Activated naive CD8-positive, alpha-beta T cell treated with anti-CD3 and anti-CD28 coated beads for 36 hours (primary cell): ENCODE measurements at places on chromosomes 5 and 9. TPM values are rescaled to one million over a fixed set of nuclear protein-coding genes. Genes with fewer than 3 reads are reported as not detected.
A peak's percentile ranks its signal among the peaks of the same experiment; 100 is the strongest.

Gene DMRT3
- total RNA-seq: not detected

DNA sequence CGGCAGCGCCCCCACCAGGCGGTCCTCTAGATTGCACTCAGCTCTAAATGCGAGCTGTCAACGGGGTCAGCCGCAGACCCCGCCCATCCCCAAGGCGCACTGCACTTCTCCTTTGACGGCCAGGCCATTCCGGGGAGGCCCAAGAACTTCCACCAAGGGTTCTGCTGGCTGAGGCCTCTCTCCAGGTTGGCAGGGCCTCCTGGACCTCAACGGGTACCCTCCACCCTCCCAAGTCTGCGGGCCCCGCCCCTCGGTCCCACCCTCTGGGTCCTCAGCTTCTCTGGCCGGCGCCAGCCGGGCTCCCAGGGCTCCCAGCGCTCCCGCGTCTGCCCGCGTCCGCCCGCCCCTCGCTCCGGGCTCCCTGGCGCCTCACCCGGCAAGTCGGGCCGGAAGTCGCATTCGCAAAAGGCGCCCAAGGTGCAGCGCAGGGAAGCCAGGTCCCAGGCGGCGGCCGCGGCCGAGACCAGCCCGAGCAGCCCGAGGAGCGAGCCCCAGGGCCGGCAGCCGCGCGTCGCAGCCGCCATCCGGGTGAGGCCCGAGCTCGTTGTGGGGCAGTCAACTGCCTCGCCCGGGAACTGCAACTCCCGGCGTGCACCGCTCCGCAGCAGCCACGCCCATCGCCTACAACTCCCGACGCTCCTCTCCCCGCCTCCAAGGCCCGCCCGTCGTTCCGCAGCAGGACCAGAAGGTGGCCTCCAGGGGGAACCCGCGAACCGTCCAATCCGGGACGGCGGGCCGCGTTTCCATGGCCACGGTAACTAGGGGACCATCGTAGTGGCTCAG lies at the start of gene TOR2A:
Gene TOR2A, minus strand, starts transcription at position 548 of the 783 bp plus-strand sequence. Its CDS starts 24 bp downstream, at position 524.
- peak within 1 kb of the TSS; percentile 84 for H3K27ac ChIP-seq
- H3K27me3 ChIP-seq: no peaks in the 10 kb centered on the region
- H3K36me3 ChIP-seq: peaks cover 2% of the 10 kb centered on the region
- DNase-seq: peak; percentile 98
- peaks cover 11% of the 10 kb centered on the region for H3K4me1 ChIP-seq

Gene DBH
- not detected for total RNA-seq

DNA sequence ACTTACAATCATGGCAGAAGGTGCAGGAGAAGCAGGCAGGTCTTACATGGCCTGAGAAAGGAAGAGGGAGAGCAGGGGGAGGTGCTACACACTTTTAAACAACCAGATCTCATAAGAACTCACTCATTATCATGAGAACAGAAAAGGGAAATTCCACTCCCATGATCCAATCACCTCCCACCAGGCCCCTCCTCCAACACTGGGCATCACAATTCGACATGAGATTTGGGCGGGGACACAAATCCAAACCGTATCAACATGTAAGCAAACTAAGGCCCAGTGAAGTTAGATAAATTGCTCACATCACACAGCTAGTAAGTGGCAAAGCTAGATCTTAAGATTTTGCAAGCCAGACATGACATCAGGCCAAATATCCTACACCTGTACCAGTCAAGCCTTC lies 48.3 kb upstream of the RIC1 start:
- H3K4me3 ChIP-seq: no peak overlapping the region
- peaks cover 34% of the 10 kb centered on the region for H3K4me1 ChIP-seq
- no peaks in the 10 kb centered on the region for H3K27me3 ChIP-seq
- no peak overlapping the region for H3K27ac ChIP-seq
- H3K36me3 ChIP-seq: peaks cover 5% of the 10 kb centered on the region

GRCh38 chr5:37034955-37035354 lies 158.4 kb downstream of the NIPBL start:
- H3K27me3 ChIP-seq: no peaks in the 10 kb centered on the region
- H3K36me3 ChIP-seq: peaks cover 8% of the 10 kb centered on the region
- no peak overlapping the region for H3K27ac ChIP-seq
- no peaks in the 10 kb centered on the region for H3K4me1 ChIP-seq
- no peak for DNase-seq
- H3K4me3 ChIP-seq: no peak overlapping the region

Gene PCDHGA3
- not detected for total RNA-seq

GRCh38 chr9:111193095-111193494 lies 136.9 kb downstream of the OR2K2 start:
- H3K36me3 ChIP-seq: peaks cover 1% of the 10 kb centered on the region
- no peak overlapping the region for H3K4me3 ChIP-seq
- H3K27ac ChIP-seq: no peak overlapping the region
- no peaks in the 10 kb centered on the region for H3K4me1 ChIP-seq

GRCh38 chr5:143713047-143714003 lies 98.6 kb upstream of the HMHB1 start:
- H3K4me3 ChIP-seq: no peak overlapping the region
- no peak for DNase-seq
- no peak overlapping the region for H3K27ac ChIP-seq
- peaks cover 5% of the 10 kb centered on the region for H3K27me3 ChIP-seq
- no peaks in the 10 kb centered on the region for H3K4me1 ChIP-seq

Gene DCAF12
- 43.3 TPM for total RNA-seq

- H3K36me3 ChIP-seq: no peaks in the 10 kb centered on the region
- H3K27me3 ChIP-seq: peaks cover 8% of the 10 kb centered on the region
- H3K4me3 ChIP-seq: no peak overlapping the region
- H3K27ac ChIP-seq: no peak overlapping the region
- H3K4me1 ChIP-seq: peaks cover 9% of the 10 kb centered on the region
These were observed 75.4 kb upstream of the ANKH start for GRCh38 chr5:14946815-14947620.

GRCh38 chr5:102713278-102713677 lies 41.8 kb upstream of the PAM start:
- peaks cover 1% of the 10 kb centered on the region for H3K36me3 ChIP-seq
- H3K4me1 ChIP-seq: no peaks in the 10 kb centered on the region
- DNase-seq: no peak

GRCh38 chr5:7261049-7261448 lies 134.9 kb upstream of the ADCY2 start:
- H3K4me1 ChIP-seq: no peaks in the 10 kb centered on the region
- no peaks in the 10 kb centered on the region for H3K36me3 ChIP-seq
- H3K27me3 ChIP-seq: no peaks in the 10 kb centered on the region
- H3K27ac ChIP-seq: no peak overlapping the region
- no peak overlapping the region for H3K4me3 ChIP-seq

Gene TMEM174
- total RNA-seq: not detected

GRCh38 chr5:78364005-78364404 lies 3.6 kb downstream of the SCAMP1 start:
- no peak overlapping the region for H3K27ac ChIP-seq
- DNase-seq: no peak
- H3K4me3 ChIP-seq: no peak overlapping the region
- H3K4me1 ChIP-seq: peaks cover 38% of the 10 kb centered on the region
- no peaks in the 10 kb centered on the region for H3K27me3 ChIP-seq

DNA sequence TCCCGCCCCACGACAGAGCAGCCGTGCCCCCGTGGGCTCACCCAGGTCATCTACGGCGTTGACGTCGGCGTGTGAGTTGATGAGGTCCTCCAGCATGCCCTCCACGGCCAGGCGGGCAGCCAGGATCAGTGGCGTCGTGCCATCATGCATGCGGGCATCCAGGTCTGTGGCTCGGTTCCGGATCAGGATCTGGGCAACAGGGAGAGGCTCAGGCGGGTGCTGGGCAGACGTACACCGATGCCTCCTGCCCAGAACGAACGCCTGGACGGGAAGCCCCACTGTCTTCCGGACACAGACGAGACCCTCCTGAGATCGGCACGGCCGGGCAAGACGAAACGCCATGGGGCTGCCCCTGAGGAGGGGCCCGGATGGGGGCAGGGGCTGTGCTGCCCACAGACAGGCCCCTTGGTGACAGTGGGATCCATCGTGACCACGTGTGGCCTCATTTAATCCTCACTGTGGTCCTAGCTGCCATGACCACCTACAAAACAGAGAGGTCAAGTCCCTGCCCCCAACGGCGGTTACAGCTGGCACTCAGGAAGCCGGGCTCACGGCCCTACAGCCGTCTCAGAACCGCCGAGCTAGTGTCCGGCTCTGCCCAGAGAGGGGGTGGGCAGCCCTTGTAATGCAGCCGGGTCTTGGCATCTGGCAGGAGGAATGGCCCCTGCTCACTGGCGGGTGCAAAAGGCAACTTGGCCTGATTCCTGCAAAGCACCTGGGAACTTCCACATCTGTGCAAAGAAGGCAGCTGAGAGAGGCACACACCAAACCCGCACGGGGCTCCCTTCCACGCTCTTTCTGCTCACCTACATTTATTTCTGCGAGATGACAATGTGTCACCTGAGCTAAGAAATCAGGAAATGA lies 16.5 kb upstream of the SEC16A start:
- no peak for DNase-seq
- no peak overlapping the region for H3K27ac ChIP-seq
- no peaks in the 10 kb centered on the region for H3K4me1 ChIP-seq
- H3K4me3 ChIP-seq: no peak overlapping the region

Gene HSD17B4
- 68.3 TPM for total RNA-seq

- DNase-seq: no peak
- H3K36me3 ChIP-seq: no peaks in the 10 kb centered on the region
- H3K4me3 ChIP-seq: no peak overlapping the region
- no peaks in the 10 kb centered on the region for H3K27me3 ChIP-seq
- H3K4me1 ChIP-seq: no peaks in the 10 kb centered on the region
- H3K27ac ChIP-seq: no peak overlapping the region
These were observed 536.9 kb upstream of the ZNF608 start for GRCh38 chr5:125283372-125283771.

GRCh38 chr9:3836011-3836410 lies 310.2 kb upstream of the RFX3 start:
- H3K36me3 ChIP-seq: peaks cover 2% of the 10 kb centered on the region
- no peak overlapping the region for H3K27ac ChIP-seq
- DNase-seq: no peak
- no peaks in the 10 kb centered on the region for H3K4me1 ChIP-seq
- H3K27me3 ChIP-seq: no peaks in the 10 kb centered on the region

DNA sequence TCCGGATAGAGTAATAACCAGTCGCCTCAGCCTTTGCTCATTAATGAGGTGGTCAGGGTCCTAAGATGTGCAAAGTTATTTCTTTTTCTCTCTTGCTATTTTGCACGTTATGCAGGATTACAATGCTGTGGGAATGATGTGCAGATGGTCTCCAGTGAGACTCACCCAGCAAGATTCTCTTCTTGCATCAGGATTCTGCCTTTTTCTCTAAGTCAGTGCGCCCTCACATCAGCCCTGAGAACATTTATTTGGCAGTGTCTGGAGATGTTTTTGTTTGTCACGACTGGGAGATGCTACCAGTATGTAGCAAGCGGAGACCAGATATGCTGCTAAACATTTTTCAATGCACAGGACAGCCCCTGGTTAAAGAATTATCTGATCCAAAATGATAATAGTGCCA lies 280.3 kb upstream of the WWC1 start:
- no peak overlapping the region for H3K4me3 ChIP-seq
- no peaks in the 10 kb centered on the region for H3K4me1 ChIP-seq
- no peak for DNase-seq
- no peak overlapping the region for H3K27ac ChIP-seq

Gene ANGPTL2
- not detected for total RNA-seq

DNA sequence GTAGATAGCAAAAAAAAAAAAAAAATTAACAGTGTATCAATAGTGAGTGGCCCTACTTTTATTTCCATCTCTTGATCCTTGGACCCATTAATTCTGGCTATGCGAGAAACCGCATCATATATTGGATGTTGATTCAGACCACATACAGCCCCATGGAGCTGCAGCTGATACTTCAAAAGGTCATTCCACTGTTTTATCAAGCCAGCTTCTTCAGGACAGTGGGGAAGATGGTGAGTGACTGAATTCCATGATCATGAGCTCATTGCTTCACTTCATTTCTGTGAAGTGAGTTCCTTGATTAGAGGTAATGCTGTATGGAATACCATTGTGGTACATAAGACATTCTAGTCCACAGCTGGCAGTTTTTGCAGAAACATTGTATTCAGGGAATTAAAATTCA lies 222.9 kb upstream of the MEF2C start:
- peaks cover 4% of the 10 kb centered on the region for H3K27me3 ChIP-seq
- no peaks in the 10 kb centered on the region for H3K4me1 ChIP-seq
- no peak overlapping the region for H3K27ac ChIP-seq

DNA sequence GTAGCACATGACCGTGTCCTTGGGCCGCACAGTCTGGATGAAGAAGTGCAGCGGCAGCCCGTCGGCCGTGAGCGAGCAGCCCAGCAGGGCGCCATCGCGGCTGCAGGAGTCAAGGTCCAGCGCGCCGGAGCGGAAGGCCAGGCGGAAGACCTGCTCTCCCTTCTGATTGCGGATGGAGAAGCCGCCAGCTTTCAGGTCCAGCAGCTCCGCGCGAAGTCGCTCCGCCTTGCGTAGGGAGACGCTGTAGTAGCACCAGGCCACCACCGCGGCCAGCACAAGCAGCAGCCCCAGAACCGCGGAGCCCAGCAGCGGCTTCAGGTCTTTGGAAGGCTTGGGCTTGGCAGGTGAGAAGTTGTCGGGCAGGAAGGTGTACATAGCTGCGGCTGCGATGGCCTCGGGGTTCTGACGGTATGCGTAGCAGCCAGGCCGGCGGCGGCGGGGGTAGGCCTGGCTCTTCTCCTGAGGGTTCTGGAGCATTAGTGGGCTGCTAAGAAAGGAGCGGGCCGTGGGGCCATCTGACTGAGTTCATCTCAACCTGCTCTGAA lies 4.2 kb downstream of the MYORG start:
- DNase-seq: no peak
- H3K36me3 ChIP-seq: peaks cover 29% of the 10 kb centered on the region
- no peak overlapping the region for H3K27ac ChIP-seq
- H3K27me3 ChIP-seq: no peaks in the 10 kb centered on the region
- H3K4me1 ChIP-seq: peaks cover 21% of the 10 kb centered on the region

DNA sequence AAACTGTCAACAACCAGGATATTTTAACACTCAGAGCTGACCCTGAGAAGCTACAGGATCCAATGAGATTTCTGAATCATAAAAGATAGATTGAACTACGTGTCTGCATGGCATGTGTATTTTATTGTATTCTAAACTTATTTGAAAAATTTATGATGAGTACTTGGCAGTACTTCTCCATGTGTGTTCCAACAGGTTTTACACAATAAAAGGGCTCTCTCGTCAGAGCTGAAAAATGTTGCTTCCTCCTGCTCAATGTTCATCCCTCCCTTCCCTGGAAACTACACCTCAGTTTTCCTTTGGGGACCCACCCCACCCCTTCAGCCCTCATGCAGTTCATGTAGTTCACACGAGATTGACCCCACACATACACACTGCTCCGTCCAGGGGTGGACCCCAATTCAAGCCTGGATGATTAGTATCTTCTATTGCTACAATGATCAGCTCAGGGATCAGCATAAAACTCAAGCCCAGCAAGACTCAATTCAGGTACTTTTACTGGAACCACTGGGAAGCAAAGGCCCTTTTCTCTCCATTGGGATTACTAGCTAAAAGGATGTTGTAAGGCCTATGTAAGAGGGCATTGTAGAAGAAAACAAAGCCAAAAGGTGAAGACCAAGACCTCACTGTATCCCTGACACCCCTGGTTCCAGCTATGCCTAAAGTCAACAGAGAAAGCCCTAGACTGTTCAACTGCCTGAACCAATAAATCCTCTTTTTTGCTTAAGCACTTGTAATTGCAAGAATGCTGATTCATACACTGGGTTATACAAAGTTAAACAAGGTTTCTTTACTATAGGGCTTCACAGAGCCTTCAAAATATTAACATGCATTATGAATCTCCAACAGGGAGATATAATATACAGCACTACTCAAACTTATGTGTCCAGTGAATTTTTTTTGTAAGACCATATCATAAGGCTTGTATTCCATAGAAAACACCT lies 112.6 kb downstream of the SAXO1 start:
- DNase-seq: no peak
- H3K27me3 ChIP-seq: no peaks in the 10 kb centered on the region
- H3K4me3 ChIP-seq: no peak overlapping the region
- H3K4me1 ChIP-seq: no peaks in the 10 kb centered on the region
